Inflammatory macrophage treated with lipopolysaccharide for 4 hours (primary cell): ENCODE measurements at places on chromosomes 3 and 15.

DNA sequence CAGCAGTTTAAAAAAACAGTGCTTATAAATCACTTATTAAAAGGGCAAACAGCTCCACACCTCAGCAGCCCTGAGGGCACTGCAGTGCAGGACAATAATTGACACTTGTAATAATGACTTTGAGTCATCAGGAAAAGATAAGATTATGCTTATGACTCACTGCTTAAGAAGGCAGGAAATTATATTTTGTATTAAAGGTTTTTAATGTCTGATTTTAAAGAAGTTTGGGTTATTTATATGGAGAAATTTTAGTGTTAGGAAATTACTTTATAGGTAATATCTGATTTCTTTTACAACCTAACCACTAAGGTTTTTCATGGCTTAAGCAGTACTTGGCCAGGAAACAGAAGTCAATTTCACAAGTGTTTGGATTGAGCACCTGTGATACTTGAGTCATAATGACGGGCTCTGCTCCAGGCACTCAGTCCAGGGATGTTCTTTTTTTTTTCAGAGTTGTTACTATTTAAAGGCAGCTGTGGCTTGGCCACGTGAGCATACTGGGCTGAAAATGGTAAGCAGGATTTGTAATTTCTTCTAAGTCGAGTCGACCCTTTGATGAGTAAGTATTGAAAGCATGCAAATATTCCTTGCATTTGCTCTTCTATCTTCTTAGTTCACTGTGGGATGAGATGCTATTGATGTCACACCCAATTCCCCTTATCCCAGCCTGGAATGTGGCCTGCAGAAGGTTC lies 21.6 kb upstream of the SLC6A20 start:
- DNase-seq = no peak

DNA sequence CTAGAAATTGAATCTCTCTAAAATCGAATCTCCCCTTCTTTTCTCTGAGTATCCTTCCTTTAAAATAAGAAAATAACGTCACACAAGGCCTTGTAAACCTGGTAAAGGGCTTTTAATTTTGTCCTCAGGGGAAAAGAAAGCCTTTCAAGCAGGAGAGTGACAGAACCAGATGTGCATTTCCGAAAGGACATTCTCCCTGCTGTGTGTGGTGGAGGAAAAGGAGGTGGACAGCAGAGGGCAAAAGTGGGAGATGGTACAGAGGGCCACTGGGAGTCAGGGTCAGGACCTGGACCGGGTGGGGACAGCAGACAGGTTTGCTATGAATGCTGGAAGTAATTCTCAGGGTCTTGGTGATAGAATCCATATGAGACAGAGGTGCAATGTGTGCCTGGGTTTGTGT lies 127.6 kb downstream of the RORA start:
- DNase-seq = no peak

DNA sequence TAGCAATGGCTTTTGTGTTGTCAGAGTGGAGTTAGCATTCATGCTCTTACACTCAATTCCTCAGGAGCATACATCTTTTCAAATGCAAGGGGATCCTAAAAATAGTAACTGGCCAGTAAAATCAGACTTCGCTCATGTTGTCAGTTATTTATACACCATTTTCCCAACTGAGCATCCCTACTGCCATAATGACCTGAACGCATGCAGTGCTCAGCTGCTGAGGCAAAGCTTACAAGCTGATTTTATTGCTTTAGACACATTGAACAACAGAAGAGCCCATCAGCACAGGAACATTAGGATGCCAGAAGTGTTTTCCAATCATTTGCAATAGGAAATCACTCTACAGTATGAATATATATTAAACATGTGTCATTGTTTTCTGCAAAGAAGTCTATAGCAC lies 689.7 kb upstream of the BCHE start:
- no peak for DNase-seq

DNA sequence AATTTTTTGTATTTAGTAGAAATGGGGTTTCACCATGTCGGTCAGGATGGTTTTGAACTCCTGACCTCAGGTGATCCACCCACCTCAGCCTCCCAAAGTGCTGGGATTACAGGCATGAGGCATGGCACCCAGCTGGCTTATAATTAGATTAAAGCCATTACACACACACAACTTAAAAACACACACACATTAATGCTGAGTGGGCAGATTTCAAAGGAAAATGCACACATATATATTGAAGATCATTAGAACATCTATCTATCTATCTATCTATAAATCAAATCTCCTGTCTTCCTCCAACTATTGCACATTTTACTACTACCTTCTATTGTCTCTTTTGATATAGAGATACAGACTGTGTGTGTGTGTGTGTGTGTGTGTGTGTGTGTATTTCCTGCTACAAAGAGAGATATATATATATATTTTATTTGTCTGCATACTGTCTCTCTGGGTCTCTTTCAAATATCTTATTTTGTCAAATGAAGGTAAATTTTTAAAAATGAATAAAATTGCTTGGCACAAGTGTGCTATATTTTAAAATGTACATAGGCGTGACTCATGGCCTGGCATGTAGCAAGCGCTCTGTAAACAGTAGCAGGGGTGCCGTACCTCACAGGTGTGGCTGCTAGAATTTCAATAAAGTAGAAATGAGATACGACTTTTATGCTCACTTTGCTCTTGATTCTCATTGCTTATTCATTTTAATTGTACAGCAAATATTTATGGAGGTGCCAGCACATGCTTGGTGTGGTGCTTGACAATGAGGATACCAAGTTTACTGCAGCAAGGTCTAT lies 655.8 kb downstream of the AGBL1 start:
- DNase-seq = no peak

DNA sequence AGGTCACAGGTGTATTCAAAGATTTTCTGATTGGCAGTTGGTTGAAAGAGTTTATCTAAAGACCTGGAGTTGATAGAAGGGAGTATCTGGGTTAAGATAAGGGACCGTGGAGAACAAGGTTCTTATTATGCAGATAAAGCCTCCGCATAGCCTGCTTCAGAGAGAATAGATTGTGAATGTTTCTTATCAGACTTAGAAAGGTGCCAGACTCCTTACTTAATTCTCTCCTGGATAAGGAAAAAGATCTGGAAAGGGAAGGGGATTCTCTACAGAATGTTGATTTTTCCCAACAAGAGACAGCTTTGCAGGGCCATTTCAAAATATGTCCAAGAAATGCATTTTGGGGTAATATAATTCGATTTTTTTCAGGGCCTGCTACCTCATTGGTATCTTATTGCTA lies 341.3 kb upstream of the RARB start:
- DNase-seq = no peak

GRCh38 chr3:179236669-179237301 lies 14.1 kb downstream of the KCNMB3 start:
- no peak for DNase-seq

GRCh38 chr3:20145874-20146273 lies 40.1 kb downstream of the SGO1 start:
- DNase-seq = no peak

GRCh38 chr3:42827023-42827422 lies 17.8 kb downstream of the ACKR2 start:
- no peak for DNase-seq

DNA sequence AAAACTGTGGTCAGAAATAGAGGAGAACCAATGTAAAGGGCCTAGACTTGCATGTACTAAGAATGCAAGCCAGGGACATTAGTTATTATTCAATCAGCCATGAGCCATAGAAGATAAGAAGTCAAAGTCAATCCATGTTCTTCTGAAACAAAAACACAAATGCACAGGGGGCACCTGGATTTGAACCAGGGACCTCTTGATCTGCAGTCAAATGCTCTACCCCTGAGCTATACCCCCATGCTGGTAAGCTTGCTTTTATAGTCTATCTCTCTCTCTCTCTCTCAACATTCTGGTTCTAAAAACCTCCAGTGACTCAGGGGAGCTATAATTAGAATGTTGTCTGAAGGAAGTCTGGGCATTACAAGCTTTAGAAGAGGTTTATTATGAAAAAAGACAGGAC lies 85.6 kb upstream of the ACP3 start:
- no peak for DNase-seq

- peak; percentile 69 for DNase-seq
These were observed 6.2 kb downstream of the H1-8 start for GRCh38 chr3:129549006-129549800.

- DNase-seq = no peak
These were observed 242.0 kb upstream of the GOLGA6L4 start for GRCh38 chr15:83993591-83993990.

- no peak for DNase-seq
These were observed 54.4 kb upstream of the P2RY1 start for GRCh38 chr3:152780553-152780952.

- DNase-seq = no peak
These were observed 835 bp downstream of the STOML1 start for GRCh38 chr15:73991260-73991659.

DNA sequence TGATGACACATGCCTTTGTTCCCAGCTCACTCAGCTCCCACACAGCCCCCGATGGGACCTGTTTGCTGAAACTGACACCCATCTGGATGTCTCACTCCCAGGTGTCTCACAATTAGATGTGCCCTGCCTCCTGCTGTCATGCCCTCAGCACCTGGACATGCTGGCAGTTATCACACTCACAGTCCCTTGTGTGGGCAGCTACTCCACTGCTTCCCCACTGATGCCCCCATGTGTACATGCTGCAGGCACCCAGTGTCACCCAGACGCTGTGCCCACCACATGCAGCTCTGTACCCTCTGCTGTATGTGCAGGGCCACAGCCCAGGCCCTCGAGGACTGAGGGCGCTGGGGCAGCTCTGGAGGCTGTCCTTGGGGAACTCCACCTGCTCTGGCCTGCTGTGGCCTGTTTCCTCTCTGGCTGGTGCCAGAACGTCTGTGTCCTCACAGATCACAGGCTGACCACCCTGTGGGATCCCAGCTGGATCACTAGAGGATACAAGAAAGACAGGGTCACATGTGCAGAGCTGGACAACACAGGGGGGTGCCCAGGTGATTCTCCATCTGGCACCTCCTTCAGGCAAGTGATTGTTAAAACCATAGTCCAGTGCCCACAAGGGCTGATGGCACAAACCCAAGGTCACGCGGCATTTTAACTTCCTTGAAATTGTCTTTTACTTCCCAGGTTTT lies 14.0 kb downstream of the C3orf22 start:
- no peak for DNase-seq

DNA sequence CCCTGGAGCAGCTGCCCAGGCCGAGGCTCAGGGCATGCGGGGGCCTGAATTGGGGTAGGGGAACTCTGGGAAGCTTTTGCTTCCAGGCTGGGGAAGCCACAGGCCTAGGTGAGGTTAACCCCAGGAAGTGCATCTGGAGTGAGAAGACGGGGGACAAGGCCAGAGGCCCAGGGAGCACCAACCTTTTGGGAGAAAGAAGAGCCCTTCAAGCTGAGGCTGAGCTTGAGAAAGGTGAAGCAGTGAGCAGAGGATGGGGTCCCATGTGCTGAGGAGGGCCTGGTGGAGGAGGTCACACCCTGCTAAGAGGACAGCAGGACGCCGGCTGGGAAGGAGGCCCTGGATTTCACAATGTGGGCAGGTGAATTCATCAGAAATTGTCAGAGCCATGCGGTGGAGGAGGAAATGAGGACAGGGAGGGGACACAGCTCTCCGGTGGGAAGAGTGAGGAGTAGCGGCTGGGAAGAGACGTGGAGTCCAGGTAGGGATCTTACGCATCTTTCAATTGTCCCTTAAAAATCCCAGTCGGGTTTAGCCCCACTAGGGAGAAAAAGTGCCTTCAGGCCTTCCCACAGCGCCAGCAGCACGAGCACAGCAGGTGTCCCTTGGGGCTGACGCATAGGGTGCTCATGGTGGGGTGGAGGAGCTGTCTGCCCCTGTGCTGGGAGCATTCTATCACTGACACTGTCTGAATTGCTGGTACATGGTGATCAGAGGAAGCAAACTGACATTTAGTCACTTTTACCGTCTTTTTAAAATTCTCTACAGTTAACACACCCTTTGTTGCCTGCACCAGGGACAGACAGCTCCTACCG lies 50.9 kb downstream of the HCN4 start:
- DNase-seq = no peak

DNA sequence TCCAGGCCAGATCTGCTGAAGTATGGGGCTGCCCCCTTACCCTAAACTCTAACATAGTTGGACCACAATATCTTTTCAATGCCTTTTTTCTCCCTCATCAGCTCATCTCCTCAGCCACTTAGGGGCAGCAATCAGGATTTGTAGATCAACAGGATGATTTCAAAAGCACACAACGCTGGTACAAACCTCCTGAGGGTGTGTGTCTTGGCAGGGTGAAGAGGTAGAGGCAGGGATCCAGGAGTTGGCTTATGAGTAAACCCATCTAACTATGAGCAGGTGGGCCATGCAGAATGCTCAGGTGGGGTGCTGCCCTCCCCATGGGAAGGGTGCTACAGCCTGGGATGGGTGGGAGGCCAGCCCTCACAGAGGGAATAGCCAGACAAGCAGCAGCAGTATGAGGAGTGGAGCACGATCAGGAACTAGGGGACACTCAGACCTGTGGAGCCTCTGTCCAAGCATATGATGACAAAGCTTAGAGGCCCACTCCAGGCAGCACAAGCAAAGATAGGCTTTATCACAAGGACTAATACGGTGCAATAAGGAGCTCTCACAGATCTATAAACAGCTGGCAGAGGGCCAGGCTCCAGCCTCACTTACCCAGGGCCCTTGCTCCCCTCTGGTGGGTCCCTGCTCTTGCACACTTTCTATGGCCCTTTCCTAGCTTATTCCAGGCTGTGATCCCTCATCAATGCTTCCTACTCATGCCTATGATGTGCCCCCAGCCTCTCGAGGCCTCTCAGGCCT lies 32.2 kb downstream of the IL20RB start:
- no peak for DNase-seq

DNA sequence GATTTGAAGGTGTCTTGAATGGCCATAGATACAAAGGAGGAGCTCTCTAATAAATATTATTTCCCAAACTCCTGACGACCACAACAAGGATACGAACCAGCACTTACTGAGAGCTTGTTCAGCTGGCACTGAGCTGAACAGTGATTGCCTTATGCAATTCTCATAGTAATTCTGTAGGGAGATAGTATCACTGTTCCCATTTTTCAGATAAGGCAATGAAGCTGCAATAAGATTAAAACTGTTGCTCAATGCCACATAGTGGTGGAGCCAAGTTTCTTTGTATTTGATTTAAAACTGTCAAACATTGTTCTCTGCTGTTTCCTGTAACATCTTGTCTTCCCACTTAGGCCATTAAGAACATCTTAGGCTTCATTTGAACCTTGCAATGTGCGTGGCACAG lies 163.9 kb downstream of the RPLP1 start:
- no peak for DNase-seq

- DNase-seq = no peak
These were observed 95.9 kb downstream of the FRMD4B start for GRCh38 chr3:69290006-69290405.
